Activated naive CD4-positive, alpha-beta T cell treated with anti-CD3 and anti-CD28 coated beads for 36 hours (primary cell): ENCODE measurements at places on chromosomes 2 and 18. TPM values are rescaled to one million over a fixed set of nuclear protein-coding genes. Genes with fewer than 3 reads are reported as not detected.

The SLC14A1 gene
- total RNA-seq: 0.26 TPM

GRCh38 chr2:113148606-113149552, 21.5 kb downstream of the IL1RN start:
- H3K36me3 ChIP-seq: no peaks in the 10 kb centered on the region
- no peaks in the 10 kb centered on the region for H3K27me3 ChIP-seq
- H3K27ac ChIP-seq: no peak overlapping the region
- no peaks in the 10 kb centered on the region for H3K4me1 ChIP-seq
- H3K4me3 ChIP-seq: no peak overlapping the region

GRCh38 chr2:38394041-38394440, 17.0 kb upstream of the ATL2 start:
- peaks cover 1% of the 10 kb centered on the region for H3K4me1 ChIP-seq
- no peaks in the 10 kb centered on the region for H3K36me3 ChIP-seq
- no peak overlapping the region for H3K4me3 ChIP-seq
- no peaks in the 10 kb centered on the region for H3K27me3 ChIP-seq
- H3K27ac ChIP-seq: no peak overlapping the region

The LRRC30 gene
- not detected for total RNA-seq

The CDK5R2 gene
- total RNA-seq: not detected

The MAB21L4 gene
- total RNA-seq: not detected
